Large intestine (tissue), 12 donors: ENCODE measurements at places on chromosomes 4 and X.

DNA sequence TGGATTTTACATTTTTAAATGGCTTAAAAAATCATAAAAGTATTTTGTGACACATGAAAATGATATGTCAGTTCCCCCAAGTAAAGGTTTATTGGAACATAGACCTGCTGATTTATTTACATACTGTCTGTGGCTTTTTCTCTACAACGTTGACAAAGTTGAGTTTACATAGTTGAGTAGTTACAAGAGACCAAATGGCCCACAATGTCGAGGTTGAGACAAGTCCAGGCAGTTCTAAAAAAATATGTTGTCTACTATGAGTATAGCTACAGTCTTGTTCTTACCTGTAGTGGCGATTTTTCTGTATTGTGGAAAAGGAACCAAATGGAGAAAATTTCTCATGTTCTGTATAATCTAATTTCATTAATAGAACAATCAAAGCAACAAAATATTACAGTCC is 163.2 kb downstream of the FRAS1 start:
- no peak for DNase-seq

- no peak for DNase-seq
These were observed 14.1 kb downstream of the MFAP3L start for GRCh38 chr4:170011921-170012628.

- peak; percentile 34 for DNase-seq
These were observed 72.3 kb upstream of the KIT start for GRCh38 chr4:54585321-54586000.

- DNase-seq = no peak
These were observed 53.2 kb upstream of the AFAP1 start for GRCh38 chr4:7992846-7993245.

DNA sequence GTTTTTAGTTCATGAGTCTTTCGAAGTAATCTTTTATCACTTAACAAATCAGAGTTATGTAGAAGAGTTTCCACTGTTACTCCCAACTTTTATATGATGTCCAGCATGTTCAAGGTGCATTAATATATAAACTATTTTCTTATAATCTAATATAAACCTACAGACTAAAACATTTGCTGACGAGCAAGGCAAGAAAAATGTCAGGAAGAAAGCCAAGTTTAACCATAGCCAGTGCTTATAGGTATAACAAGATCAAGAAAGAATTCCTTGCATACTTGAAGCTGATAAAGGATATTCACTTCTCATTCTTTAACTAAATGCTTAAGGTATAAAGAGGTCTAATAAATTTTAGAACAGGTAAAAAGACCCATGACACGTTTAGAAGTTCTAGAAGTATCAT is 167.7 kb downstream of the NPNT start:
- no peak for DNase-seq

- DNase-seq = no peak
These were observed 307.3 kb downstream of the RAPGEF2 start for GRCh38 chr4:159410076-159410777.

DNA sequence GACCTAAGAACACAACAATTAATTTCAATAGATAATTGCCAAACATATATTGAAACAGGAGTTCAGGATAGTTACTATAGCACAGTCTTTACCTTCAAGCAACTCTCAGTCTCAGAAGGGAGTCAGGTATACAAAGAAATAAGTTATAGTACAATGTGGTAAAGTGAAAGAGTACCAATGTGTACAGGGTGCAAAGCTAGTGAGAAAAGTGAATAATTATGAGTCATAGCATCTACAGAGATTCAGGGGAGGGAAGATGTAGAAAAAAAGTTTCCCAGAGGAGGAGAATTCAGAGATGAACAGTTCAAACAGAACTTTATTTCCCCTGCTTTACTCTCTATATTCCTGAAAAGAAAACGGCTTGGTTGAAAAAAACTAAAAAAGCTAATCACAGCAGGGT is 22.7 kb upstream of the DKK2 start:
- no peak for DNase-seq

GRCh38 chr4:169133932-169134331 is 123.9 kb upstream of the CBR4 start:
- no peak for DNase-seq

GRCh38 chr4:181659202-181659601 is 584.0 kb upstream of the TENM3 start:
- DNase-seq = no peak

- no peak for DNase-seq
These were observed 134.9 kb downstream of the SMIM20 start for GRCh38 chr4:26048950-26049349.

DNA sequence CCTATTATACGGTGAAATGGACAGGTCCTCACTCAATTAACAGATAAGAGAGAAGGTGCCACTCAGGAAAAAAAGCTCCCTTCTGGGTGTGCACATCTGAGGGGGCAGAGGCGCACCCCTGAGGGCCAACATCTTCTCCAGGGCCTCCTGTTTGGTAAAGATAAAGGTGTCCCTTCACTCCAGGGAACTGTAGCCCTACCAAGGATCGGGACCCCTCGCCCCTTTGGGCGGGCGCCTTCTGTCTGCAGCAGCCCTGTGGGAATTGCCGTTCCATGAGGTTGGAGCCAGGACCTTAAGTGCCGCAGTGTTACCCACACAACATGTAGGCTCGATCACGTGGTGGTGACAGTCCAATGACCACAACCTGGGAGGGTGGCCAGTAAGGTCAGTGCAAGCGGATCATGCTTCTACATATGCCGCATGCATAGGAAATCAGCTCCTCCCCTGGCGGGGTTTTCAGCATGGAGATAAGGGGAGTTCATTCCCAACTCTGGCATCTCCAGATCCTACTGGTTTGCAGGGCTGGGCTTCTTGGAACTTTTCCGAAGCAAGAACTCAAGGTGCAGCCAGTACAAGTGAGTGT is 253.3 kb downstream of the EVC2 start:
- no peak for DNase-seq

- no peak for DNase-seq
These were observed 4.3 kb upstream of the NAA15 start for GRCh38 chr4:139297001-139297410.

DNA sequence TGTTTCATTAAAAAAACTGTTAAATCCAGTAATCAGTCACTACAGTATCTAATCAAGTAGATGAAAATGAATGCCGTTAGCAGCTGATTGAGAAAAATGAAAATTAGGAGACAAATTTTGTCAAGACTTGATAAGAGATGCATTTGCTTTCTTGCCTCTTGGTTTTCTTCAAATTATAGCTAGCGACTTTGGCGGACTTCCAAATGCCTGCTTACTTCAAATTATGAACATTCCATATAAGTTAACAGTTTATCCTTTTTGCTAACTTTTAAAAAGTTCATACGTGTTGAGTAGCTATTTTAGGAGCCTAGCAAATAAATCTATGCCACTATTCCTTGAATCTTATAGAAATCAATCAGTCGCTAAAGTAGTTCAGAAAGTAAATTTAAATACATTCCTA is 58.8 kb downstream of the PPP4R3C start:
- DNase-seq = no peak

- DNase-seq = peak; percentile 42
These were observed 36.4 kb downstream of the TMEM154 start for GRCh38 chr4:152643153-152644035.

DNA sequence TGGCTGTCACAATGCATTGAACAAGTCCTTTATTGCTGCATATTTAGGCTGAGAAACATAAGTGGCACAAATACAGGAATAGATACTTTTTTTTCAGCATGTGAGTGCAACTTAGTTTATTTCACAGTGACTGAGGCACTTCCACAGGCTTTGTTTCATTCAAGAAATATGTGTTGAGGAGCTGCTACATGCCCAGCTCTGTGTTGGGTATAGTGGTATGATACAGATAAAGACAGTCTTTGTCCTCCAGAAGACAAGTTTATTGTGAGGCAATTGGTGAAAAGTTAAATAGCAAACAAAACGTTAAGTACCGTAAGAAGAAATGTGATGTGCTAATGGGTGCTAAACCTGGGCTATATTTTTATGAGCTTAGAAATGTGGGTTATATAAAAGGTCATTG is 186.4 kb downstream of the SPRY1 start:
- DNase-seq = no peak

DNA sequence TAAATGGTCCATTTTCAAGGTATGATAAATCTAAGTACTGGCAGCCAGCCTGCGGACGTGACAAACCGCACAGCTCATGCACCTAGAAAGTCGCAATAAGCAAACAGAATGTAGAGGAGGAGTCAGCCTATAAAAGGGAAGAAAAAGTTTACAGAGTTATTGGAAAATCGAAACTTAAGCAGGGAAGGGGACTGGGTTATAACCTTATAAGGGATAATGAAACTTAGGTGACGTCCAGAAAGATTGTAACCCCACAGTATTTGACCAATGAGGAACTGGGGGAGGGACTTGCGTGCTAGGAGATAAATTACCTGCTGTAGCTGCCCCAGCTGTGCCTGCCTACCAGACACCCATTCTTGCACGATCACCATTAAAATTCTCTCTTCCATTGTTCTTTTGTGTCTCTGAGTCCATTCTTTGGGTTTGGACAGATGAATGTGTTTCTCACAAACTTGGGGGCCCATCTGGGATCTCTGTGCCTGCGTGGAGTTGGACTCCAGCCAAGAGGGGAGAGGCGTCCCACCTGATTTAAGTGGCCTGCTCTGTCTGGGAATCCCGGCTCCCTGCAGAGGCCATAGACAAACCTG is 61.0 kb downstream of the ZCCHC12 start:
- DNase-seq = no peak

GRCh38 chr4:146585761-146586333 is 52.8 kb upstream of the POU4F2 start:
- no peak for DNase-seq

GRCh38 chr4:152860046-152860445 is 76.1 kb upstream of the FHDC1 start:
- DNase-seq = no peak

DNA sequence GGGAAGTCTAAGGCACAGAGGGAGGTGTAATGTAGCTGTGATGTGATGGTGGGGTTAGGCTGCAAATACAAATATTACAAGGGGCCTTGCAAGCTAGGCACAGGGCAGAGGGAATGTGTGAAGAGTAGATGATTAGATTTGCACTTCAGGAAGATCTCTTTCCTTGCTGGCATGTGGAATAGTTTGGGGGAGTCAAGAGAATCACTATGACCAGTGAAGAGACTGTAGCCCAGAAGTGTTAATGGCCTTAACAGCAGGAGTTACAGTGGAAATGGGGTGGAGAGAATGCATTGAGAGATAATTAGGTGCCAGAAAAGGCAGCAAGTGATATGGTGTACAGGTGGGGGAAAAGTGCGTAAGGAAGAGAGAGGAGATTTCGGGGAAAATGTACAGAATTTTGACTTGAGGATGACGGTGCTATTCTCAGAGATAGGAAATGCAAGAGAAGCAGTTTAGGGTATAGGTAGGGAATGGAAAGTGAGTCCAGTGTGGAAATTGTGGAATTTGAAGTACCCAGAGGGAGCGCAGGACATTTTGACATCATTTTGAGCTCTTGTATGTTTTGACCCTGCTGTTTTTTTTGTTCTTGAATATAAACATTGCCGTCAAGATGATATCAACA is 10.2 kb upstream of the TAPT1 start:
- no peak for DNase-seq

- no peak for DNase-seq
These were observed 118.4 kb downstream of the CBR4 start for GRCh38 chr4:168891688-168892087.
